Breast epithelium (tissue), 4 donors: ENCODE measurements at places on chromosomes 3 and 15. TPM values are rescaled to one million over a fixed set of nuclear protein-coding genes. Genes with fewer than 3 reads are reported as not detected.

DNA sequence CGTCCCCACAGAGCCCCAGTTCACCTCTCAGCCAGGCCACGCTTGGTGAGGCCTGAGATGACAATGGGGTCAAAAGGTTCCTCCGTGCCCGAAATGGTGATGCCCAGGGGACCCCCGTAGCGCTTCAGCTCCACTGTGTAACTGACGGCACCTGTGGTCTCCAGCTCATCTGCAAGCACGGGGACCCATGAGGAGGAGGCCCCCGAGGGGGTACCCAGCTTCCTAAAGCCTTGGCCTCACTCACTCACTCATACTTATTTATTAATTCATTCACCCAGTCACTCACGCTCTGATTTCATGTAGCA, 30.4 kb downstream of the GRIP2 start:
- H3K4me3 ChIP-seq = no peak overlapping the region
- H3K36me3 ChIP-seq = no peaks in the 10 kb centered on the region
- no peaks in the 10 kb centered on the region for H3K4me1 ChIP-seq
- H3K27ac ChIP-seq = no peak overlapping the region

GRCh38 chr15:63940966-63941620, 105.2 kb downstream of the DAPK2 start:
- peaks cover 12% of the 10 kb centered on the region for H3K4me1 ChIP-seq
- H3K27ac ChIP-seq = peak overlapping the region; percentile 10
- DNase-seq = no peak
- no peak overlapping the region for H3K4me3 ChIP-seq
- H3K36me3 ChIP-seq = no peaks in the 10 kb centered on the region

DNA sequence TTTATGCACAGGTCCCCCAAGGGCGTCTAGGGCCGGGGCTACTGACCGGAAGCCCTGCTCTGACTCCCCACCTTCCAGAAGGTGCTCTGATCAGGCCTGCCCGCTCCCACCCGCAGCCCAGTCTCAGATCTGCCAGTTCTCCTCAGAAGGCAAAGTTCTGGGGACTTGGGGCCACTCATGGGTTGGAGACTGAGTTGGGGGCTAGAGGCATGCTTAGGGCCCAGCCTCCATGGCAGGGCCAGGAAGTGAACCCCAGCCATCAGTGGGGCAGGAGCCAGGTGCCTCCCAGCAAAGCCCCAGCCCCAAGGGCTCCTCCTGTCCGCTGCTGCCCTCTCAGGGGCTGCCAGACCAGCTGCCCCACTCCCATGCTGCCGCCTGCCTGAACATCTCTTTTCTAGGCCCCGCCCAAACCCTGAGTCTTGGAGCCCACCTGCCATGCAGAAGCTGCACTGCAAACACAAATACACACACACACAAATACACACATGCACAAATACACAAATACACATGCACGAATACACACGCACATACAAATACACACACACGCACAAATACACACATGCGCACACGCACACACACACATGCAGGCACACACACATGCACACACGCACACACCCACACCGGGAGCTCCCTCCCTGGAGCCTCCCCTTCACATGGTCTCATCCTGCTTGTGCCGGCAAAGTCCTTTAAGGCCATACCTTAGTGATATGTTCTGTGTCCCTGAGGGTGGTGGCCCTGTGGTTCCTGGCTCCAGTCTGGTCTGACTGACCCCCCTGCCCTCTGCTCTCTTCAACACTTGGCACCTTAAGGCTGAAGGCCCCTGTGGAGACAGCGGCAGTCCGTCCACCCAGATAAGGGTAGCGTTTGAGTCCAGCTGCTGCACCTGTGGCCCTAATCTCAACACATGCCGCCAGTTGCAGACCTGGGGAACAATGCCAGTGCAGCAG, 59.2 kb upstream of the KLF13 start:
- no peaks in the 10 kb centered on the region for H3K36me3 ChIP-seq
- no peaks in the 10 kb centered on the region for H3K27me3 ChIP-seq
- H3K4me3 ChIP-seq = no peak overlapping the region
- H3K27ac ChIP-seq = no peak overlapping the region

GRCh38 chr3:192336286-192336685, 391.1 kb downstream of the FGF12 start:
- no peaks in the 10 kb centered on the region for H3K4me1 ChIP-seq
- H3K27ac ChIP-seq = no peak overlapping the region
- DNase-seq = no peak
- no peaks in the 10 kb centered on the region for H3K36me3 ChIP-seq
- H3K4me3 ChIP-seq = no peak overlapping the region

- no peaks in the 10 kb centered on the region for H3K27me3 ChIP-seq
- H3K4me3 ChIP-seq = no peak overlapping the region
- H3K4me1 ChIP-seq = no peaks in the 10 kb centered on the region
- no peak overlapping the region for H3K27ac ChIP-seq
- DNase-seq = no peak
- H3K36me3 ChIP-seq = no peaks in the 10 kb centered on the region
Measured at GRCh38 chr3:193711166-193711485, 118.1 kb downstream of the OPA1 start.

DNA sequence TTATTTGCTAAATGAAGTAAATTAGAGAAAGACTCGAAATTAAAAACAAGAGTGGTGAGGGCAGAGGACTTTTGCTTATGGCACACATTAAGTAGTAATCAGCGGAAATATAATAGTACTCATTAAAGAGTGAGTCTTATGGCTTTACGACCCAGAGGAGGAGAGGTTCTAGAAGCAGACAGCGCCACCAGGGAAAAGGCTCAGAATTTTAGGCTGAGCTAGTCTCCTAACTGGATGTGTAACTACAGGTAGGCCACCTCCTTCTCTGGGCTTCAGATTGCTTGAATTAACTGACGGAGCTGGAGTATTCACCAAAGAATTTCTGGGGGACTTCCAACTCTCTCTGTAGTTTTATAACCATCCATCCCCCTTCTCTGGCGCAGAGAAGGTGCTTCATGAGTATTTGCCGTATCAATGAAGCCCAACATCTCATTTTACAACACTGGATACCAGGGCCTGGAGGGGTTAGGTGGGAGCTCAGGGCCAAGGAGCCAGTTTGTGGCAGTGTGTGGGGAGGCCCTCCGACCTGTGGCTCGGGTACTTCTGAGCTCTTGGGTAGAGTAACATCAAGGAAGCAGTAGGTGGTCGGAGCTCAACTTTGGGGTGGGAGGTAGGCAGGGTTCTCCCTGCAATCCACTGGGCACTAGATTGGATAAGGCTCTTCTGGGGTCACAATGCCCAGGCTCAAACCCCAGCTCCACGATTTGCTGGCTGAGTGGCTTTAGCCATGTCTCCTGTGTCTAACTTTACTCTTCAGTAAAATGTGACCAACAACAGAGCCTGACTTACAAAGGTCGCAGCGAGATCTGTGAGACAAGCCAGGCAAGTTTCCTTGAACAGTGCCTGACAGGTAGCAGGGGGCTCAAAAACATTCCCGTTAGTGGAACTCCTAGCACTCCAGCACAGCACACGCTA, 1.1 kb downstream of the CHCHD4 start:
- H3K36me3 ChIP-seq = no peaks in the 10 kb centered on the region
- H3K27ac ChIP-seq = peak overlapping the region; percentile 98
- H3K4me3 ChIP-seq = peak overlapping the region; percentile 95
- H3K27me3 ChIP-seq = no peaks in the 10 kb centered on the region

GRCh38 chr3:162525066-162525742, 1028.6 kb downstream of the OTOL1 start:
- H3K27ac ChIP-seq = no peak overlapping the region
- no peaks in the 10 kb centered on the region for H3K27me3 ChIP-seq
- no peaks in the 10 kb centered on the region for H3K4me1 ChIP-seq

DNA sequence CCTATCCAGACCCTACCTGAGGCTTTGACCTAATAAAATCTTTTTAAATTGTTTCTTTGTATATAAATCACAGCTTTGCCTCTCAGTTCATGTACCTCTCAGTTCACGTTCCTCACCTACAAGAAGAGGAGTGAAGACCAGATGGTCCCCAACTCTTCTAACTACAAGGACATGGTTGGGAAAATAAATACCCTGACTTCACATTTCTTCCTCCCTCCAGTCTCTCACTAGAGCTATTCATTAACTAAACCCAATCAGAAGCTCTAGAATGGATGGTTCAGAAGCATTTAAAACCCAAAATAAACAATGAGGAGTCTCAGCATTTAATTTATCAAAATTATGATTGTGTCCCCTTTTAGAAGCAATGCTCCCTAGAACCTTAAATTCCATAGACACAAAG, 97.3 kb upstream of the AGTR1 start:
- no peak overlapping the region for H3K27ac ChIP-seq
- H3K4me3 ChIP-seq = no peak overlapping the region
- no peaks in the 10 kb centered on the region for H3K27me3 ChIP-seq
- no peak for DNase-seq

GRCh38 chr3:182118066-182118465, 406.3 kb downstream of the SOX2 start:
- no peaks in the 10 kb centered on the region for H3K36me3 ChIP-seq
- H3K4me3 ChIP-seq = no peak overlapping the region
- no peaks in the 10 kb centered on the region for H3K4me1 ChIP-seq
- no peaks in the 10 kb centered on the region for H3K27me3 ChIP-seq
- H3K27ac ChIP-seq = no peak overlapping the region

DNA sequence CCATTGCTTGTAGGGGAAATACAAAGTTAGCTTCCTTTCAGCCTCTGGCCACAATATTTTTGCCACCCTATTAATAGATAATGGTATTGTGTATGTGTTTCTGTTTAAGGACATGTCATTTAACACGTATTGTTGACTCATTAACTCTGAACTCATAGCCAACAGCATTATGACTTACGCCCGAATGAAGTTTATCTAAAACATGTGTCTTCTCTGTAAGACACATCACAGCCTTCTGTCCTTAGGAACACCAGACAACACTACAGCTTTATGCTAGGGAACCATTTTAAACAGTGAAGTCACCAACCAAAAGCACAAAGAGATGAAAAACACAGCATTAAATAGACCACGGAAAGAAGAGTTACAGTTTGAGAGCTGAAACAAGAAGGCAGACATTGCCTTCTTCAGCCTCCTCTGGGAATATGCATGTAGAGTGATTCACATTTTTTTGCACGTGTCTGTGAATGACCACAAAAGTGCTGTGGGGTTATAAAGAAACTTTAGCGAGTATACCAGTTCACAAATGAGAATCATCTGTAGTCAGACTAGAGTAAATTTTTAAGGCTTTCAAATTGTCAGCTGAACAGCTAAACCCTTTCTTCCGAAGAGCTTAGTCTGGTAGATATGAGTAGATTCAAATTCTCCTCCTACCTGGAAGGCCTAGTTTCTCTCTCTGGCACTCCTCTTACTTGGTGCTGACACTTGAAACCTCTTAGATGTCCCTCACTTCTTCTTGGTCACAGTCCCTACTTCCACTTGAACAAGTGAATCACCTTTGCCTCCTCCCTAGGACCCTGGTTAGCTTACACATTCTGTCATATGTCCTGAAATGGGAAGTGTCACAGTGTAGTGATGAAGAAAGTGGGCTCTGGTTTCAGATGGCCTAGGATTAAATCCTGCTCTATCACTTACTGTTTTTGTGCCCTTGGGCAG, 32.2 kb downstream of the MCTP2 start:
- no peaks in the 10 kb centered on the region for H3K4me1 ChIP-seq
- no peaks in the 10 kb centered on the region for H3K27me3 ChIP-seq
- peak overlapping the region; percentile 59 for H3K27ac ChIP-seq
- no peak overlapping the region for H3K4me3 ChIP-seq

DNA sequence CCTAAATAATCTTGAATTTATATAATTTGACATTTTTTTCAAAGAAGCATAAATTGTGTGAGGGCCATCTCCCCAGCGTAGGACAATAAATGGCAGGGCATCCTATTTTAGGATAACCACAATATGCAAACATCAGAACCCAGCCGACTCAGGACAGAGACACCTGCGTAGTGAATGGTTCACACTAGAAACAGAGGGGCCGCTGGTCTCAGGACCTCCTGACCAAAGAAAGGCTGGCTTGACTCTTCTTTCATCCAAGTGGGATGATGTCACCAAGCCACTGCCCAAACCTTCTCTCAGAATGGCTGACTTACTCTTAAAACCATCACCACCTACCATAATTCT, 162.1 kb downstream of the FOXP1 start:
- H3K36me3 ChIP-seq = no peaks in the 10 kb centered on the region
- no peak for DNase-seq
- no peak overlapping the region for H3K4me3 ChIP-seq
- H3K4me1 ChIP-seq = no peaks in the 10 kb centered on the region

DNA sequence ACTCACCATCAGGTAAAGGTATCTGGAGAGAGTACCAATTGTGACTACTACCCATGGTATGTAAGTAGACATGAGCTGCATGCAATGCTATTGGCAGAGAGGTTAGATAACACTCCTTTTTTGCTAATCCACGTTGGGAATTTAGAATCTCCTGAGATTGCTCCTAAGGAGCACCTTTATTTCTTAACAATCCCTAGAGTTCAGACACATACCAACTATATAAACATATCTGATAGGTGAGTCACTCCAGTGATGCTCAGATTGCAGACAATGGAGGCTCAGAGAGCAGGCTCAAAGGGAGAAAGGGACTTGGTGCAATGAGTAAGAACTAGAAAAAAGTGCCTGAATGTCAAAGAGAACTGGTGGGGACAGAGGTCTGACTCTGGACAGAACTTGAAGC, 47.0 kb upstream of the LRRFIP2 start:
- no peaks in the 10 kb centered on the region for H3K36me3 ChIP-seq
- H3K4me3 ChIP-seq = no peak overlapping the region

DNA sequence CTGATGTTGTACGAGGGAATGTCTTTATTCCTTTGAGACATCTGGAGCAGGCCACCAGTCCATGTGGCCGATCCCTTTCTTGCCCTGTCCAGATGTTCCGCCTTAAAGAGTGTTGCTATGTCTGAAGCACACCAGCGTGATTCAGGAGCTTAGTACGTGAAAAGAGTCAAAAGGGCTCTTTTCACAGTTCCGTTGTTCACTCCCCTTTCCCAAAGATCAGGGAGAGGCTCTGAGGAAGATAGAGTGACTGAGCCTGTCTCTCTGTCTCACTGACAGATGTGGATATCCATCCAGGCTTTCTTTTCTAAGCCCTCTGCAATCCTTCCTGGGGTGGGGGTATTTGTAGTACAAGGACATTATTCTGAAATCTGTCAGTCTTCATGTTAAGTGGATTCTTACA, 262.5 kb upstream of the LRTM1 start:
- no peak overlapping the region for H3K4me3 ChIP-seq
- H3K4me1 ChIP-seq = no peaks in the 10 kb centered on the region

DNA sequence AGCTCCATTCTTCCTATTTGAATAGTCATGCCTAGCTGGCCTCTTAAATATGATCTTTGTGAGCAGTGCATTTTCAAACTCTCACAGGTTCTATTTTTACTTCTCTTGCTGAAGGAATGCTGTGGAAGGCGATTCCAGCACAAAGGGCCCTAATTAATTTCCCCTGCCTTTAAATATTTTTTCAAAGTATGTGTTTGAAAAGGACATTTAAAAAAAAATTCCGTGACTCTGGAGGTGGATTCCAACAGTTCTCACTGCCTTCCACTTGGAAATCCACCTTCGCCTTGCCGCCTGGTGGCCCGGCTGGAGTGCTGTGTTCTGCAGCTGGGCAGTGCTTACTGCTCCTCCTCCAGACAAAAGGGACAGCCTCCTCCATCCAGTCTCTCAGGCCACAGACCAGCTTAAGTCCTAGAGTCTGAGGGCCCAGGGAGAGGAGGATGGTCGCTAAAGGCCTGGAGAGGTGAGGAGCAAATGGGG, 61.5 kb upstream of the CORO2B start:
- H3K4me1 ChIP-seq = no peaks in the 10 kb centered on the region
- no peak for DNase-seq
- H3K36me3 ChIP-seq = no peaks in the 10 kb centered on the region
- H3K4me3 ChIP-seq = no peak overlapping the region

Gene PATL2
- total RNA-seq = 1.6 TPM

Gene C2CD4A
- total RNA-seq = not detected

Gene TUSC7
- not detected for total RNA-seq

Gene NOP10
- total RNA-seq = 108 TPM

Gene AHSG
- total RNA-seq = not detected
